ENCODE measurements at places on chromosomes 5 and 9. TPM values are rescaled to one million over a fixed set of nuclear protein-coding genes. Genes with fewer than 3 reads are reported as not detected.

DNA sequence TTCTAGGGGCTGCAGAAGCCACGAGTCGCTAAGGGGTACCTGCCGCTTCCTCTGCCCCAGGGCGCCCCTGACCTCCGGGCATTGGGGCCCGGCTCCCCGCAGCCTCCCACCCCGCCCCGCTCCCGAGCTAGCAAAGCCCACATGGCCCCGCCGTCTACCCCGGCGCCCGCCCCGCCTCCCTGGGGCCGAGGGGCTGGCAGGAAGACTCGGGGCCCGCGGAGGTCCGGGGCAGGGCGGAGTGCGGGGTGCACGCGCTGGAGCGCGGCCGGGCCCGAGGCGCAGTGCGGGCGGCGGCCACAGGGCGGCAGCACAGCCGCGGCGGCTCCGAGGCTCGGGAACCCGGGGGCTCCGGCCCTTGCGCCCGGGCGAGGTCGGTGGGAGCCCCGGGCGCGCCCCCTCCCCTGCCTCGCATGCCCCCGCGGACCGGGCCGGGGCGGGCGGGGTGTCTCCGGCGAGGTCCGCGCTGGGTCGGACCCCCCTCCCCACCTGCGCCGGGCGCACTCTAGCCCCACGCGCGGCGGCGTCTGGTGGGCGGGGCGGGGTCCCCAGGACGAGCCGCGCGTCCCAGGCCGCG, 6.7 kb downstream of the NRARP start:
- peak; percentile 52 for DNase-seq
- peaks cover 2% of the 10 kb centered on the region for H3K4me1 ChIP-seq
- no peak overlapping the region for H3K27ac ChIP-seq
- peak overlapping the region; percentile 33 for H3K4me3 ChIP-seq

GRCh38 chr9:136697146-136697820, 10.0 kb upstream of the AGPAT2 start:
- peaks cover 14% of the 10 kb centered on the region for H3K4me1 ChIP-seq
- H3K27me3 ChIP-seq = peaks cover 10% of the 10 kb centered on the region
- no peak for DNase-seq
- H3K4me3 ChIP-seq = no peak overlapping the region
- H3K36me3 ChIP-seq = no peaks in the 10 kb centered on the region

GRCh38 chr5:128464596-128464995, 73.4 kb downstream of the FBN2 start:
- no peaks in the 10 kb centered on the region for H3K27me3 ChIP-seq
- no peak for DNase-seq
- no peak overlapping the region for H3K4me3 ChIP-seq
- H3K36me3 ChIP-seq = no peaks in the 10 kb centered on the region

DNA sequence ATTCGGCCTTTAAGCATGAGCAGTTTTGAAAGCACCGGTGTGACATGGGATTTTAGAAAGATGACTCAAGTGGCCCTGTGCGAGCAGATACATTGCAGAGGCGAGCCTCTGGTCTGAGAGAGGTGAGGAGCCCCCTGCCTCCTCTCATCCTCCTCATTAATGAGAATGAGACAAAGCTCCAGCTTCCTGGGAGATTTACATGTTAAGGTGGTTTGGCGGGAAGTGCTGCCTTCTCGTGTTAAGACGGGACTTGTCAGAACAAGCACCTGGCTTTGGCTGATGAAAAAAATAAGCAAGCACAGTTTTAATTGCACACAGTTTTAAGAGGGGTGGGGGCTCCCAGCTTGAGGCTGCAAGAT, 68.1 kb downstream of the ACTL7B start:
- H3K27ac ChIP-seq = no peak overlapping the region
- H3K4me3 ChIP-seq = no peak overlapping the region

- no peaks in the 10 kb centered on the region for H3K36me3 ChIP-seq
- no peaks in the 10 kb centered on the region for H3K4me1 ChIP-seq
- no peak for DNase-seq
- no peaks in the 10 kb centered on the region for H3K27me3 ChIP-seq
- H3K4me3 ChIP-seq = no peak overlapping the region
Observed at GRCh38 chr5:150601491-150602345, 38.7 kb upstream of the SYNPO start.

- H3K27me3 ChIP-seq = no peaks in the 10 kb centered on the region
- no peaks in the 10 kb centered on the region for H3K36me3 ChIP-seq
- no peak overlapping the region for H3K27ac ChIP-seq
- H3K4me3 ChIP-seq = no peak overlapping the region
- DNase-seq = no peak
Observed at GRCh38 chr5:92424785-92425426, 1041.8 kb upstream of the ARRDC3 start.

- H3K4me3 ChIP-seq = no peak overlapping the region
- H3K4me1 ChIP-seq = peaks cover 23% of the 10 kb centered on the region
- H3K27ac ChIP-seq = no peak overlapping the region
- H3K27me3 ChIP-seq = no peaks in the 10 kb centered on the region
- no peaks in the 10 kb centered on the region for H3K36me3 ChIP-seq
- DNase-seq = no peak
Observed at GRCh38 chr5:14251733-14252132, 108.6 kb downstream of the TRIO start.

- H3K27me3 ChIP-seq = no peaks in the 10 kb centered on the region
- H3K4me3 ChIP-seq = no peak overlapping the region
- H3K27ac ChIP-seq = no peak overlapping the region
- DNase-seq = no peak
Observed at GRCh38 chr5:61142811-61143210, 19.5 kb downstream of the SMIM15 start.

DNA sequence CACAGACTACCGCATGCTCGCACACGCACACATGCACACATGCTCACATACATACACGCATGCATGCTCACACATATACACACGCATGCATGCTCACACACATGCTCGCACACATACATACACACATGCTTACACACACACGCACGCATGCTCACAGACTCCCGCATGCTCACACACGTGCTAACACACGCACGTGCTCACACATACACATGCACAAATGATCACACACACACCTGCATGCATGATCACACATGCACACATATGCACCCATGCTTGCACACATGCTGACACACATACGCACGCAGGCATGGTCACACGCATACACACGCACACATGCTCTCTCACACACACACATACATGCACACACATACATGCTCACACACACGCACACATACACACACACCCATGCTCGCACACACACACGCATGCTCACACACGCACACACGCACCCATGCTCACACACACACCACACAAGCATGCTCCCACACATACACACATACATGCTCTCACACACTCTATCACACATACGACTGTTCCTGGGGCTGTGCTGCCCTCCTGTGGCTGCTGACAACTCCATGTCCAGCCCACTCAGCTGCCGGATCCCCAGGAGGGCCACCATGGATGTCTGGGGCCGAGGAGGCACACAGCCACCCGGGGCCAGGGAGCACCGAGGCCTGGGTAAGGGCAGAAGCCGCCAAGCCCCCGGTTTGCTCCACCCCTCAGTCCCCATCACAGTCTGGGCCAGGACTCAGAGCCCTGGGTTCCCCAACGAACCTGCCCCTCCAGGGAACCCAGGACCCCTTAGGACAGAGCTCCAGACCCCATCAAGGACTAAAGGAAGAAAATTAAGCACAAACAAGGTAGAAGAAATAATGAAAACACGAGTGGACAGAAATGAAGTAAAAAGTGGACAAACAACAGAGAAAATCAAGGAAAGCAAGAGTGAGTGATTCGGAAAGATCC, 31.4 kb upstream of the EGFL7 start:
- H3K27ac ChIP-seq = no peak overlapping the region
- H3K36me3 ChIP-seq = no peaks in the 10 kb centered on the region

DNA sequence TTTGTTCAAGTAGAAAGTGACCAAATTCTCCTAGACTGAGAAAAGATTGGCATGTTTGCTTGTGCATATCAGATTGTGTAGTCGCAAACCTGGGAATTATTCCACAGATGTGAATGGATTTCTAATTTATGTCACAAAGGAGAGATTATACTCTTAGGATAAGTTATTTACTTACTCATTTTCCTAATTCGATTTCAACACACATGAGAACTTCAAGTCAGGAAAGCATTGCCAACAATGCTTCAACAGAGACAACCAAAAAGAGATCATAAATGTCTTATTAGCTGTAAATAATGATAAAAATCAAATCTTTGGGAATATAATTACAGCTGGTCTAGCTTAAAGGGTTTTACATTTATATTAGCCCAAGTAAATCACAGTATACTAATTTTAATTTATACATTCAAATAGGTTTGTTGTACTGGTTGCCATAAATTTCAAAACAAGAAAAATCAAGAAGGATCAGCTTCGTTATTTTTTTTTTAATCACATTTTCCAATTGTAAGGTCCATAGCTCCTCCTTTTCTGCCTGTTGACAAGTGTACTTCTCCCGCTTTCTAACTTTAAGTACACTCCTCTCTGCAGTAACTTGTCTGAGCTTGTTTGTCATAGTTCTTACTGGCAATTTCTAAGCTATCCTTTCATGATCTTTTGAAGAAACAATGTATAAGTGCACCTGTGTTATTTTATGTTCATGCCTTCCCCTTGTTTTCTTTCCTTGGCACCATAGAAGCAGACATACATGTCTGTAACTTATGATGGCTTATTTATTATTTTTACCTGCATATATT, 246.6 kb downstream of the DEPDC1B start:
- H3K4me3 ChIP-seq = no peak overlapping the region
- H3K27me3 ChIP-seq = no peaks in the 10 kb centered on the region
- no peaks in the 10 kb centered on the region for H3K36me3 ChIP-seq
- H3K27ac ChIP-seq = no peak overlapping the region
- no peaks in the 10 kb centered on the region for H3K4me1 ChIP-seq
- DNase-seq = no peak

- no peaks in the 10 kb centered on the region for H3K4me1 ChIP-seq
- DNase-seq = no peak
- no peak overlapping the region for H3K27ac ChIP-seq
- H3K27me3 ChIP-seq = no peaks in the 10 kb centered on the region
- no peak overlapping the region for H3K4me3 ChIP-seq
Observed at GRCh38 chr5:52818360-52818759, 30.6 kb downstream of the ITGA1 start.

- DNase-seq = no peak
- no peaks in the 10 kb centered on the region for H3K36me3 ChIP-seq
- no peak overlapping the region for H3K27ac ChIP-seq
- peaks cover 16% of the 10 kb centered on the region for H3K27me3 ChIP-seq
- peaks cover 3% of the 10 kb centered on the region for H3K4me1 ChIP-seq
- H3K4me3 ChIP-seq = peak overlapping the region; percentile 30
Observed at GRCh38 chr9:117413346-117414219, 1.3 kb downstream of the ASTN2 start.

DNA sequence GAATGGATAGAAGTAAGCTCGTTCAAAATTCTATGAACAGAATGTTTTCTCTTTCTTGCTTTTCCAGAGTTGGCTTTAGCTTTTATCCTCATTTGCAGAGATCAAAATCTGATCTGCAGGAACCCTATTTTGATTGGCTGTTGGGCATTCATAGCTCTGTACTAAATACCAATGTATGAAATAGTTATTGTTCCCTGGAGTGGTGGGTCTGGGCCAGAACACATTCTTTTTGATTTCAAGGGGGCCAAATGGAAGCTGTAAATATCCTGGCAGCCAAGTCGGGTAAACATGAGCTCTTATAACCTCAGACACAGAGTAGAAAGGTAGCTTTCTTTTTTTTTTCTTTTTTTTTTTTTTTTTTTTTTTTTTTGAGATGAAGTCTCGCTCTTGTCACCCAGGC, 241.5 kb downstream of the PDZD2 start:
- H3K27me3 ChIP-seq = no peaks in the 10 kb centered on the region
- no peak overlapping the region for H3K27ac ChIP-seq
- no peak for DNase-seq
- H3K4me1 ChIP-seq = no peaks in the 10 kb centered on the region
- H3K36me3 ChIP-seq = no peaks in the 10 kb centered on the region

DNA sequence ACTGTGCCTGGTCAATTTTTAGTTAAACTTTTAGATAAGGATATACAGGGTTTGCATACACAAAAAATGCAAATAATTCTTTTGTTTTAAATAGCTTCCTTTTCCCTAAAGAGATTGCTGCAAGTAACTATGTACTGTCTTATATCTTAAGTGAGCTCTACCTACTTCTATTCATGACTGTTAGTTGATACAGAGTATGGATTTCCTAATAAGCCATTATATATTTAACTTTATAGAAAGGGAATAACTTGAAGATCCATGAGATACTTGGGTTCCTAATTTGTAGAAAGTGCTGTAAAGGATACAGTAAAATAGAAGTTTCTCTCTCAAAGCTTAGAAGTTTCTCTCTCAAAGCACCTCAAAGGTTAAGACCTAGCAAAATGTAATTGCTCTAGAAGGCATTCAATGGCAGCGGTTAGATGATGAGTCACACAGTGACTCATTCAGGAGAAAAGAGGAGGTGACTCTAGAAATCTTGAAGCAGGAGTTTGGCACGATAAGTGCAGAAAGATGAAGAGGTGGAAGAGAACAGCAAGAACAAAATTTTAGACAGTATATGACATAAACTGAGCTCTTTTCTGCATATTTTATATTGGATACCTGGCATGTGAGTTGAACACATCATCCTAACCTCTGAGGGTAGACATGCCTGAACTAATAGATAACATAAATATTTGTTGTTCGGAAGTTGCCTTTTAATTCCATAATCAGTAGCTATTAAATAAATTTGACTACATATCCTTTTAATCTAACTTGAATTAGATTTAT, 5.5 kb upstream of the DNAJC21 start:
- peaks cover 69% of the 10 kb centered on the region for H3K36me3 ChIP-seq
- no peaks in the 10 kb centered on the region for H3K27me3 ChIP-seq
- H3K4me3 ChIP-seq = no peak overlapping the region

- DNase-seq = no peak
- peak overlapping the region; percentile 27 for H3K27ac ChIP-seq
- H3K4me1 ChIP-seq = peaks cover 10% of the 10 kb centered on the region
- H3K27me3 ChIP-seq = peaks cover 28% of the 10 kb centered on the region
- H3K4me3 ChIP-seq = no peak overlapping the region
- H3K36me3 ChIP-seq = no peaks in the 10 kb centered on the region
Observed at GRCh38 chr5:72558383-72558782, 51.2 kb upstream of the ZNF366 start.

DNA sequence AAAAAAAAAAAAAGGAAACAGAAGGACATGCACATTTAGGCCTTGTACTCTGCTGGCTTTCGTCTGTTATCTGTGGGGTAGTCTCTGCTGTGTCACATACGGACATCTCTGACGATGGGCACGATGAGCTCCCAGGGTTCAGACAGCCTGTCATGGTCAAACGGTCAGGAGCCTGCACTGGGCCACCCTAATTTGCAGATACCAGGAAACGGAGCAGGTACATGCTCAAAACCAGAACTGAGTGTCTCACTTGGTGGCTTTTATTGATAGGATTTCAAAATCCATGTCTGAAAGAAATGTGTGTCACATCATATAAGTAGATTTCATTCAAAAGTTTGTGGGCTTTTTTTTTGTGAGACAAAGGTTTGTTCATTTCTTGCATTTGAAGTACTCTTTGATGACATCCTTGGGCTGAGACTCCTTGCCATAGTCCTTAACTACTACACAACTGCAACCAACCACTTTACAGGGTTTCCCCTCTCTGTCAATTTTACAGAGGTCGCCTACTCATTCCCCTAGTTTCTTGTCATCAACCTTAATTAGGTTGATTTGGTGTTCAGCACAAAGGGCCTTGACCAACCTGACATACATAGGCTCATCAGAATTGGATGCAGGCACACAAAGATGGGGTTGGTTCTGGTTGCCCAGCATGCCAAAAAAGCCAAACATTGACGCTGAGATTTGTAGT, 9.0 kb downstream of the CKMT2 start:
- peaks cover 2% of the 10 kb centered on the region for H3K36me3 ChIP-seq
- H3K27me3 ChIP-seq = no peaks in the 10 kb centered on the region
- H3K27ac ChIP-seq = no peak overlapping the region
- H3K4me1 ChIP-seq = peaks cover 5% of the 10 kb centered on the region

The PCDHGA4 gene
- total RNA-seq = 0.11 TPM

The CDO1 gene
- not detected for total RNA-seq

The NUTM2F gene
- not detected for total RNA-seq

The IGFBPL1 gene
- not detected for total RNA-seq

The FGF10 gene
- not detected for total RNA-seq

The IRGM gene
- total RNA-seq = 2.2 TPM

The CFAP77 gene
- total RNA-seq = not detected

The F2R gene
- 1.2 TPM for total RNA-seq
